Activated CD4-positive, alpha-beta T cell treated with anti-CD3 and anti-CD28 coated beads, Interleukin-2, Interleukin-6, amounts not matched to agents 100 ng/mL and 50 ng/mL, durations not matched to agents 16 hours and 8 hours (primary cell): ENCODE measurements at places on chromosomes 13 and 19.
A peak's percentile ranks its signal among the peaks of the same experiment; 100 is the strongest.

GRCh38 chr19:31332096-31332495 is 17.1 kb downstream of the TSHZ3 start:
- no peak for DNase-seq

- DNase-seq: no peak
These were observed 111.5 kb downstream of the DNAJC15 start for GRCh38 chr13:43134868-43135267.

DNA sequence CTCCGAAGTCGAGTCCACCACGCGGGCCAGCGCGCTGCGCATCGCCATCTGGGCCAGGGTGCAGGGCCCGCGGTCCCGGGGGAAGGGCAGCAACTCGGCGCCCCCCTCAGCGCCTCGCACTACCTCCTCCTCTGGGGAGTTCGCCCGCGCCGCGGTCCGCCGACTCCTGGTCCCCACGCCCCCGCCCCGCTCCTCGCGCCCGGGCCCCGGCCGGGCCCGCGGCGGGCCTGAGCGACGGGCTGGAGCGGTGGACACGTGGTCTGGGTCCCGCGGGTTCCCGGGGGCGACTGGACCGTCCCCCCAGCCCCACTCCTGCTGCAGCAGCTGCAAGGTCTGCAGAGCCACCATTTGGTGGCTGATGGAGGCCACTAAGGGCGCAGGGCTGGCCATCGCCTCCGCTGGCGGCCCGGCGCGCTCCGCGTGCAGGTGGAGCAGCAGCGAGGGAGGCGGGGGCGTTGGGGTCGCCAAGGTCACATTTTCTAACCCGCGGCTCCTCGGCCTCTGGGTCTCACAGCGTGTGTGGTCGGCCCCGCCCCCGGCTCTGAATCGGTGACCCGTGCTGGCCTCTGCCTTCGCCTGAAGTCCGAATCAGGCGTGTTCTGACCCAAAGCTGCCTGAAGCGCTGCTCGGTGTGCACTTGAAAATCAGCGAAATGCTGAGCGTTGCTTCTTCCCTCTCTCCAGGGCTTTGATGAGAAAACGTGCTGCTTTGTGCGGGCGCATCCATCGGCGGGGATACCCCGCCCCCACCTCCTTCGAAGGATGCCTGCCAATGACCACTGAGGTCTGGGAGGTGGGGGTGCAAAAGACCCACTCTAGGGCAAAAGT is at the start of gene DLEU7:
DLEU7 (minus strand) TSS at position 436 of the 827 bp plus-strand sequence; CDS start at position 390, 46 bp downstream.
- DNase-seq: no peak

GRCh38 chr13:23668562-23668961 is 98.3 kb downstream of the TNFRSF19 start:
- DNase-seq: no peak

DNA sequence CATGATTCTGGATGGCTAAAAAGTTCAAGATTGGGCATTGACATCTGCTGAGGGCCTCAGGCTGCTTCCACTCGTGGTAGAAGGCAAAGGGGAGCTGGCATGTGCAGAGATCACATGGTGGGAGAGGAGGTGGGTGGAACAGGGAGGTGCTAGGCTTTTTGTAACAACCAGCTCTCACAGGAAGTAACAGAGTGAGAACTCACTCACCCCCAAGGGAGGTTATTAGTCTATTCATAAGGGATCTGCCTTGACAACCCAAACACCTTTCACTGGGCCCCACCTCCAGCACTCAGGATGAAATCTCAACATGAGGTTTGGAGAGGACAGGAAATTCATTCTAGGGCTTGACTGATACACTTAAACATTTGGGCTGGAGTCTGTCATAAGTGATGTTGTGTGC is 197.7 kb upstream of the RNF113B start:
- no peak for DNase-seq

DNA sequence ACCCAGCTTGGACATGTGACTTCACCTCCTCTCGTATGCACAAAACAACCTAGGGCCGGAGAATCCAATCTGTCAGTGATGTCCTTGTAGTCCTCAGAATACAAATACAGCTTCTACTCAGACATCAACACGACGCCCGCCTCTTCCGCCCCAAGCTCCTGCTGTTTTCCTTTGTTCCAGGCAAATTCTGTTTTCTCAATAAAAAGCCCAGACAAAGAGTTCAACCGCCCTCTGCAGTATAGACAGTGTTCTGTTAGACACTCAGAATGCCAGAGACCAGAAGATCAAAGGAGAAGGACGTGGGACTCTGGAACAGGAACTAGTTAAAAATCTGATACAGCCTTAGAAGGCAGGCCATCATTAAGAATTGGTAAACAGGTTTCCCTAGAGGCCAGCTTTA is 42.0 kb upstream of the GGACT start:
- no peak for DNase-seq

DNA sequence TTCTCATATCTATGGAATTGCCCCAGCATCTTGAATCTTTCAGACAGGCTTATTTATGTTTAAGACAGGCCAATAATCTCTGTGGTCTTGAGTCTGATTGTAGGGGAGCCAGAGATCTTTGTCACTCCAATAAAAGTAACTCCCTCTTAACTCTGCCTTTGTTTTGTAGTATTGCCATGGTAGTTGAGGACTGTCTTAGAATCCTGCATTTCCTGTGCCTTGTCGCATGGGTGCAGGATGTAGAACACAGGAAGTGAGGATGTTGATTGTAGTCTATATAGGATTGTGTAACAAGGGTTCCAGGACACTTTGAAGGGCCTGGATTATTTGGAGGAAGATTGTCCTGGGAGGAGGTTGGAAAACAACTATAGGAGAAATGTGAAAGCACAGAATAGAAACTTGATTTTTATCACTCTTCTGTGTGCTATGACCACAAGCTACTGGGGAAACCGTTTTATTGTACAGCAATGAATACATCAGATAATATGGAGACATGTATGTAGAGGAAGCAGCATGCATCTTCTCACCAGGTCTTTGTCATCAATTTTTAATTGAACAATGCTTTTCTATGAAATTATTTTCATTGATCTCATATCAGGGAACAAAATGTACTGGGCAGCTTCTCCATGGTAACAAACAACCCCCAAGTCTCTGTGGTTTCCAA is 411.7 kb downstream of the FGF9 start:
- no peak for DNase-seq

GRCh38 chr19:33301144-33301899 is 1.0 kb downstream of the CEBPA start:
- no peak for DNase-seq

GRCh38 chr19:39410017-39410830 is 2.2 kb upstream of the PLEKHG2 start:
- DNase-seq: peak; percentile 69

- DNase-seq: no peak
These were observed 53.5 kb upstream of the ZNF728 start for GRCh38 chr19:23056516-23056915.

GRCh38 chr13:49302817-49303216 is 55.1 kb downstream of the CDADC1 start:
- DNase-seq: no peak

DNA sequence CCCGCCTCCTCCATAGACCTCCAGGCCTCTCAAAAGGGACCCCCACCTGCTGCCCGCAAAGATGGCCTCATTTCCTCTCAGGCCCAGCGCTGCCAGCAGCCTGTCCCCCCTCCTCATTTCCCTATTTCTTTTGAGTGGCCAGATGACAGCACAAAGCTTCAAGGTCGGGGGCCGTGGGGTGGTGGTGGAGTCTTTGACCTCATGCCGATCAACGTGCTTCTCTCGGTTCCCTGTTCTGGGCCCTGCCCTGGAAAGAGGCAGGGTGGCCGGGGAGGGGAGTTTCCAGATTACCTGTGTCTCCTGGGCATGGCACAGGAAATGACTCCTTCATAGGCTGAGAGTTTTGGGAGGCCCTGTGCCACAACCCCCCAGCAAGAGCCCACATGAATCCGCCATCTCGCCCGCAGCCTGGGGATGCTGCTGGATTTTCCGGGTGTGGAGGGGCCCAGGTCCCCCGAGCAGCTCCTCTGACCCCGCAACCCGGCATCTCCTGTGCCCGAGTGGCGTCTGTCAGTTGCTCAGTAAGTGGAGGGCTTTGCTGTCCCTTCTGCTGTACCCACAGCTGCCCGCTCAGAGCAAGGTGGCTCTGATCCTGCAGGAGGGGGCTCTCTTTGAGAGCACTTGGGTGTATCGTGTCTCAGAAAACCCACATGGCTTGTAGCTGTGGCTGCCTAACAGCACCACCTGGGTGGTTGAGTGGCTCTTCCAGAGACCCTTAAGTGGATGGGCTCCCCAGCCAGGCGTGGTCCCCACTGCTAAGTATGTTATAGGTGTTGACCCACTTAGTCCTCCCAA is 139.4 kb downstream of the SIPA1L3 start:
- DNase-seq: no peak

GRCh38 chr13:67299751-67300150 is 69.6 kb upstream of the PCDH9 start:
- DNase-seq: no peak

DNA sequence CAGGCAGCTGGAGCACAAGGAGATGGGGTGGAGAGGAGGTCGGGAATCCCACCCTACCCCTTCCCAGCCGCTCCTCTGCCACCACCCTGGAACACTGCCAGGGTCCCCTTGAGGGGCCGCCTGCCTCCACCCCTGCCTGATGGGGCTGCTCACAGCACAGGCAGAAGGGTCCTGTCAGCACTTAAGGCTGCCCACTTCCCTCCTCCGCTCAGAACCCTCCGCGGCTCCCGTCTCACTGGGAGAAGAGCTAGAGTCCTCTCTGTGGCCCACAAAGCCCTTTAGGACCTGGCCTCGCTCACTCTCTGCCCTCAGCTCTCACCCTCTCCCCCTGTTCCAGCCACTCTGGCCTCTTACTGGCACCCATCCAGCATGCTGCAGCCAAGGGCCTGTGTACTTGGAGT is 3.4 kb upstream of the POLD1 start:
- DNase-seq: no peak

GRCh38 chr19:57682226-57682766 is 519 bp downstream of the ZNF551 start:
- no peak for DNase-seq

GRCh38 chr13:28318496-28318895 is 176.4 kb downstream of the FLT1 start:
- no peak for DNase-seq

DNA sequence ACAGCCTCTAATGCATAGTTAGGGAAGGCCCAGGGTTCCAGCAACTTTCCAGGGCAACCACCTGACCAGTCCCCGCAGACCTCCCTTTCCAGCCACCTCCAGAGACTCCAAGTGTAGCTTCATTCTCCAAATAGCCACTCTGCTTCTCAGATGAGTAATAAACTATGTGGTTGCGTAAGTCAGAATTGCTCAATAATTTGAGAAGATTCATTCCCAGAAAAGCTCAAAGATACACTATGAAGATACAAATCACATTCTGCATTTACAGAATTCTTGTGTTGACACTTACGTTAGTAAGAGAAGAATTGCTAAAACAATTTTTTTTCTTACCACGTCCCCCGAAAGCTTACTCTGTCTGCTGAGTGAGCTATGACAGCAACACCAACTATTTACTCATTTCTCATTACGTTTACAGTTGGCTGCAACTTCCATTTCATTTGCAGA is 8.2 kb upstream of the LATS2 start:
- DNase-seq: peak; percentile 76

- no peak for DNase-seq
These were observed 30.7 kb upstream of the IL17D start for GRCh38 chr13:20672772-20673171.

- no peak for DNase-seq
These were observed 17.7 kb downstream of the GPC6 start for GRCh38 chr13:93244141-93244917.

DNA sequence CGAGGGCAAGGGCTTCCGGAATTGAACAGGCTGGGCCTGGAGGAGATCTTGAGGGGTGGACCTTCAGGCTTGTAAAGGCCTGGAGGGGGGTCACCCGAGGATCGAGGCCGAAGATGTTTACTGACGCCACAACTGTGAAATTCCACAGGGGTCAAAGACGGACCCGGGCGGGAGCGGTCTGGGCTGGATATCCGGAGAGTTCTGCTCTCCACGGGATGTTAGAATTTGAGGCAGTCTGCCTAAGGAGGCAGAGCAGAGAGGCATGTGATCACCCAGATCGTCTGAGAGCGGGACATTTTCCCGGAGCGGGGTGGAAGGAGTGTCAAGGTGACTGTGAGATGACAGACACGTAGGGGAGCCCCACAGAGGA is 13.2 kb downstream of the KLHL26 start:
- no peak for DNase-seq

DNA sequence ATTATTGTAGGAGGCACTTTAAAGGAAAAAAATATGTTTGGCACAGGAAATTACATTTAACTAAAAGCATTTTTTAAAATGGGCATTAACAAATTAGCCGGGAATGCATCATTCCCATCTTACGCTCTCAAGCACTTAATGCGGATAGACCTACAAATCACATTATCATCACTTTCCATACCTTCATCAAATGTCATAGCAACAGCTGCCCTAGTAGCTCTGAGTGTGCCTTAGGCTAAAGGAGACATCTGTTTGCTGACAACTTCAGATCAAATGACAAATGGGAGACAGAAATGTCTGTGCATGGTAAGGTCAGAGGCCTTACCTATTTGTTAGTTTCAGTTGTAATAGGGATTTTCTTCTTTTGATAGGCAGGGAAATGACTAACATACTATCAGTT is 773.2 kb upstream of the SLC10A2 start:
- DNase-seq: no peak

DNA sequence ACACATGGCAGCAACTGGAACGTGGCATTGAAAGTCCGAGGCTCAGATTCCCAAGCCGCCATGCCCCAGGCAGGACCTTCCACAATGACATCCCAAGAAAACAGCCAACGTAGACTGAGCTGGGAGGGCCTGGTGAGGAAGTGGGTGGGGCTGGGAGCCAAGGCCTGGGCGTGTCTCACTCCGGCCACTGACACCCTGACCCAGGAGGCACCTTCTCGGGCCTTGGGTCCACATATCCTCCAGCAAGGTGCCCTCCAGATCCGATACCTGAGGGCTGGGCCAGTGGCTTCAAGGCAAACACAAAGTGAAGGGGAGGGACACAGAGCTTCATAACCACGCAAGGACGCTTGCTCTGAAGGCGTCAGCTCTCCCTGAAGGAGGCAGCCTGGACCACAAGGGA is 43.0 kb downstream of the RAB20 start:
- no peak for DNase-seq

GRCh38 chr19:7789447-7789846 is 26.4 kb downstream of the CLEC4M start:
- no peak for DNase-seq

DNA sequence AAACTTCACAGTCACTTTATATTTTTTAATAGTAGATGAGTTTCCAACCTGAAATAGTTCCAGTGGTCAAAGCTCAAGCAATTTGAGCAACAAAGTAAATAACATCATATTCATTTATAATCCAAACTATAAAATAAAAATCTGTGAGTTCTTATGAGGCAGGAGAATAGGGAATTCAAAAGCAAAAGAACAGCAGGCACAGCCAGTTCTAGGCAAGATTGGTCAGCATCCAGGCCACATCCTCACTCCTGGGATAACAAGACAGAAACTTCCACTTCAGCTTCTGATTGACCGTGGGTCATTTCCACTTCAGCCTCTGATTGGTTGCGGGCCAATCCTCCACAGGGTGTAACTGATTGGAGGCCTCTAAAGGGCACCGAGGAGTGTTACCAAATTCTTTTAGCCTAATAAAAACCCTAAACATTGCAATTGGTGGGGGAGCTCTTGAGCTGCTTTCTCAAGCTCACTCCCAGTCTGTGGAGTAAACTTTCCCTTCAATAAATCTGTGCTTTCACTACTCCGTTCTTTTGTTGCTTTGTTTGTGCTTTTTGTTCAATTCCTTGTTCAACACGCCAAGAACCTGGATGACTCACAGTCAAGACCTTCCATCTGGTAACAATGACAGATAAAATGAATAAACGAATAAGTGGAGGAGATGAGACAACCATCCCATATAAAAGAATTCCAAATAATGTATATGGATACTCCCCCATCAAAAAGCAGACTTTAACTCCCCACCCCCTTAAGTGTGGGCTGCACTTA is 42.6 kb upstream of the AMER2 start:
- no peak for DNase-seq

- DNase-seq: no peak
These were observed 1.2 kb downstream of the NDUFA7 start for GRCh38 chr19:8319807-8320520.
